ENCODE measurements at places on chromosomes 11 and 22.

DNA sequence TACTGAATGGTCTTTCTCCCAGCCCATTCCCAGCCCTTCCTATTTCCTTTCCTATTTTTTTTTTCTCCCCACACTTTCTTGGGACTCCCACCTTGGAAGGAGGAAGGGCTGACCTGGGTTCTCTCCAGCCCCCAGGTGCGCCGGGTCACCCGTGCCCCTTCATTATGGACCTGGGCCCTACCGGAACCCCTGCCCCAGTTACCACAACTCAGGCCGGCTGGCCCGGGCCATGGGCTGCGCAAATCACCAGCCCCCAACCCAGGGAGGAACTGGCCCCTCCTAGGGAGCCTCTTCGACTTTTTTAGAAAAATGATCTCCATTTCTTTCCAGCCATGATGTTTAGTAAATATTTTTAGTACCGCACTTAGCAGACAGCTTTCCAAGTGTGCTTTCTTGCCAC is 62.2 kb downstream of the MORC2 start:
- DNase-seq, result no peak

GRCh38 chr22:30823015-30823370 is 128.3 kb downstream of the OSBP2 start:
- no peak for DNase-seq

DNA sequence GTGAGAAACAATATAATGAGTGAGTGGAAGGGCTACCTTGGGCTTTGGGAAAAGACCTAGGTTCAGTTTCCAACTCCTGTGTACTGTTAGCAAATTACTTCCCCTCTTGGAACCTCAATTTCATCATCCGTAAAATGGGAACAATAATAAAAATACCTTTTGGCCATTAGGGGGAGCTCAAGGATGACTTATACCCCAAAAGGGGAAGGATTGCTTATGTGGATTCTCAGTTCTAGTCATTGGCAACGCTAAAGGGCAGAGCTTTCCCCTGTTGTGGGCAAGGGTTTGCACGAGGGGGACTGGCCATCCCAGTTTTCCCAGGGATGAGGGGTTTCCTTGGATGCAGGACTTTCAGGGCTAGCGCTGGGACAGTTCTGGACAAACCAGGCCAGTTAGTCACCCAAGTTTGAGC is 3.1 kb upstream of the COMMD9 start:
- no peak for DNase-seq

- DNase-seq, result no peak
These were observed 113.8 kb upstream of the THY1 start for GRCh38 chr11:119536801-119537200.

GRCh38 chr11:2375964-2376551 is 1.1 kb upstream of the CD81 start:
- no peak for DNase-seq

- DNase-seq, result no peak
These were observed 851 bp upstream of the GRAMD4 start for GRCh38 chr22:46619240-46619829.

DNA sequence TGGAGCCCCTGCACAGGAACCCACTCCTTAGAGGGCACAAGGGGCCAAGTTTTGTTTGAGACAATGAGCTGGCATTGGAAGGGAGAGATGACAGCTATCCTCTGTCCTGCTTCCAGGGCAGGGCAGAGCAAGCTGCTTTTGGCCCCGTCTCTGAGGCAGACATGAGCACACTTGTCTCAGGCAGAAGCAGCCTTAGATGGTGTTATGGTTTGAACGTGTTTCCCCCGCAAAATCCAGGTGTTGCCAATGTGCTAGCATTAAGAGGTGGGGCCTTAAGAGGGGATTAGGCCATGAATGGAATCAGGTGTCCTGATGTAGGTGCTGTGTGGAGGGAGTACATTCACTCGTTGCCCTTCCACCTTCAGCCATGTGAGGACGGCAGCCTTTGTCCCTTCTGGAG is 2.5 kb downstream of the TP53AIP1 start:
- DNase-seq, result no peak

DNA sequence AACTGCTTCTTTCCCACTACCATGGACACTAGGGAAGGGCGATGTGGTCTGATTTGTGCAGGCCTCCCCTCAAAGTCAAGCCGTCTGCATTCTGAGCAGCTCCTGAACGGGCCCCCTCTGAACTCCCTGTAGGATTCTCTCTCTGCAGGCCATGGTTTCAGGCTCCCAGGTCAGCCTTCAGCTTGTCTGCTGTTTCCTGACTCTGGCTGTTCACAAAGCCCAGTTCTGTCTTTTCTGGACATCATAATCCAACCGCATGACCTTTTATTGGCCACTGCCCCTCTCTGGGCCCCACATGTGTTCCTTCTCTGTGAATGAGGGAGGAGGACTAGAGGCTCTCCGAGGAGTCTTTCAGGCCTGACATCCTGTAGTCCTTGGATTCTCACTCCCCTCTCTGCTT is 161.0 kb downstream of the FEZ1 start:
- DNase-seq, result no peak

DNA sequence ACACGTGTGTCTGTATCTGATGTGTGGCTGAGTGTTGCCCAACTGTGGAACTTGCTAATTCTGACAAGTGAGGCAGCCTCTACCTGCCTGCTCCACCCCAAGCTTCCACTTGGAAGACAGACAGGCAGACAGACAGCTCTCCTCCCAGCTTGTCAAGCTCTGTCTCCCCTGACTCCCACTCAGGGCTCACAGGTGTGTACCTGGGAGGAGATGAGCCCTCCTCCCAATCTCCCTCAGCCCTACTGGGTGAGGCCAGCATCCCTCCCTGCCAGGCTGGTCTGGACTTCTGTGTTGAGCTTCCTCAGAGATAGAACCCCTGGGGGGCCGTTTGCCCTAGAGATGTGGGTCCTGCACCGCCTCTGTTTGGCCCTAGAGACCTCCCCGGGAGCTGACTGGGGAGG is 1.0 kb upstream of the CHRM1 start:
- no peak for DNase-seq

DNA sequence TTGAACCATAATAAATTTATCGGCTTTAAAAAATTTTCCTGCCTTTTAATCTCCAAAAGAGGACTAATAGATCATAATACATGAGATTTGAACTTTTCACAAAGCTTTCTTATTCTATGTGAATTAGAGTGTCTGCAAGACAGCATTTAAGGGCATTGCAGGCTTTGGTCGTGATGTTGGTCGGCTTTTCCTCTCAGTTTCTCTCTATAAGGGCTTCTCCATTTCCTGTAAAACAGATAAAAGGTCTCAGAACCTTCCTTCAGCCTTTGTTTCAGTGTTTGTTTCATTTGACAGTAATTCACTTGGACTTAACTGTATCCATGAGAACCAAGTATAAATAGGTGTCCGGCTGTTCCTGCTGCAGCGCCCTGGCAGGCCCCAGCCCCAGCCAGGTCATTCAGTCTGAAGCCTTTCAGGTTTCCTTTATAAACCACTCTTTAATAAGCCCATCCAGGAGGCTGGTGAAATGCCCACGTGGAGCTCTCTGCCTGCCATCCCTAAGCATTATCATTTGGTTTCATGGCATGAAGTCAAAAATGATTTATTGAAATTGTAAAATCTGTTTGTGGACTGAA is 37.2 kb upstream of the ADSL start:
- no peak for DNase-seq

DNA sequence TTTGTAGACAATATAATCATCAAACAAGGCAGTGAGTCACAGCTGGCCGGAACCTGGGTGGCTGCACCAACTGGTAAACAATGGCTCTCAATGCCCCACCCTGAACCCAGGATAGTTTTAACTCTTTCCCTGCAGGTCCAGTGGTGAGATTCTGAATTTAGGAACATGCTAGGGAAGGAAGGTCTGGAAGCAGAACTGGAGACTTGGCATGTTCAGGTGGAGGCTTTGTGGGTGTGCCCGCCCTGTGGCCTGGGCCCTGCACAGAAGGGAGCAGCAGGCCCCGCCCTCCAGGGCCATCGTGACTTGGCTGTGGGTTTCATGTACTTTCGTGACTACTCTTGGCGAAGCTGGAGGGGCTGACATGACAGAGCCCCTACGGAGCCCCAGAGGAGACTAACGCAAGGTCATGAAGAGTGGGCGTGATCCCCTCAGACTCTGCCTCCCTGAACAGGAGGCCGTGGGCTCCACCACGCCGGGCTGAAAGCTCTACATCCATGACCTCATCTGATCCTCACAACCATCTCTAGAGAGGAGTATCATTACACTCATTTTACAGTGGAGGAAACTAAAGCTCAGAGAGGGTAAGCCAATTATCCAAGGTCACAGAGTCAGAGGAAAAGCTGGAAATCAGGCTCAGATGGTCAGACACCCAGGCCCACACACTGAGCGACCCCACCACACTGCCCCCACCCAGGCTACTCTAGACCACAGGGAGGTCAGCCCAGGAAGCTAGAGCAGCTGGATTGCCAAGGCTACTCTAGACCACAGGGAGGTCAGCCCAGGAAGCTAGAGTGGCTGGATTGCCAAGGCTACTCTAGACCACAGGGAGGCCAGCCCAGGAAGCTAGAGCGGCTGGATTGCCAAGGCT is 27.3 kb downstream of the MAFF start:
- no peak for DNase-seq

- no peak for DNase-seq
These were observed 42.6 kb downstream of the FLRT1 start for GRCh38 chr11:64078284-64078683.

- DNase-seq, result no peak
These were observed 39.9 kb upstream of the BLID start for GRCh38 chr11:122155765-122156527.

DNA sequence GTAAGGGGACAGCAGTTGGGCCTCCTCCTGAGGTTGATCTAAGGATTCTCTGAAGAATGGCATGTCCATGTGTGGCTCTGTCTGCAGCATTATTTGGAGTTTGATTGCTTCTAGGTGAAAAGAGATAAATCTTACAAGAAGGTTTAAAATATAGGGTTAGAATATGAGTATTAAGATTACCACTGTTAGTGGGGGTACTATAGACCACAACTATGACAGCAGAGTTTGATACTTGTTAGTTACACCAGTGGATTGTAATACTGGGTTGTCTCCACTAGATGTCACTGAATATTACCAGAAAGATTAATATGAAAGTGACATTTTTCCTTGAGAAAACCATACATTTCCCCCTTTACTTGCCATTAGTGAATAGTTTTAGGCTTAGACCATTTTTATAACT is 47.9 kb downstream of the ZNF280B start:
- no peak for DNase-seq

- DNase-seq, result no peak
These were observed 44.8 kb downstream of the SPECC1L start for GRCh38 chr22:24315367-24315966.

DNA sequence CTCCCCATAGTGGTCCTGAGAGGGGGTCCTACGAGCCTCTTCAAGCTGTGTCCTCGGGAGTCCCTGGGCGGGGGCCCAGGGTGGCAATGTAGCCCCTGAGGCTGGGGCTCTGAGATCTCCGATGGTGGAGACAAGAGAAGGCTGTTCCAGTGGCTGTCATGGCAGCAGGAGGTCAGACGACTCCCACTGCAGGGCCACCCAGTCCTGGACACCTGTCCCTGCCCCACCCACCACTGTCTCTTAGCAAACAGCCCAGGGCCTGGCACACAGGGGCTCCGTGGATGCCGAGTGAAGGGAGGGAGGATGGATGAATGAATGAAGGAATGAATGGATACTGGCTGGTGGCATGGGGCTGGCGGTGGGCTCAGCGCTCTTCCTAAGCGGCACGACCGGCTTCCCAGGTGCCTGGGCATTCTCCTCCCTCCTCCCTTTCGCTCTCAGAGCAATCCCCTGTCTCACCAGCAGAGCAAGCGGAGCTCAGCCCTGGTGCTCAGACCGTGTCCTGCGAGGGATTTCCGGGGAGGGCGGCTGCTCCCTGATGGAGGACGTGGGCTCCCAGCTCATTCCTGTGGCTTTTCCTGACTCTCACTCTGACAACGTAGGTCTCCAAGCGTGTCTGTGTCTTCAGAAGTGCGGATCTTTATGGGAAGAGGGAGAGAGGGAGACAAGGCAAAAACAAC is 1272.6 kb downstream of the BRD1 start:
- DNase-seq, result no peak

GRCh38 chr11:118370774-118371173 is 11.4 kb downstream of the UBE4A start:
- no peak for DNase-seq

- DNase-seq, result no peak
These were observed 23.4 kb downstream of the CELSR1 start for GRCh38 chr22:46513908-46514550.

DNA sequence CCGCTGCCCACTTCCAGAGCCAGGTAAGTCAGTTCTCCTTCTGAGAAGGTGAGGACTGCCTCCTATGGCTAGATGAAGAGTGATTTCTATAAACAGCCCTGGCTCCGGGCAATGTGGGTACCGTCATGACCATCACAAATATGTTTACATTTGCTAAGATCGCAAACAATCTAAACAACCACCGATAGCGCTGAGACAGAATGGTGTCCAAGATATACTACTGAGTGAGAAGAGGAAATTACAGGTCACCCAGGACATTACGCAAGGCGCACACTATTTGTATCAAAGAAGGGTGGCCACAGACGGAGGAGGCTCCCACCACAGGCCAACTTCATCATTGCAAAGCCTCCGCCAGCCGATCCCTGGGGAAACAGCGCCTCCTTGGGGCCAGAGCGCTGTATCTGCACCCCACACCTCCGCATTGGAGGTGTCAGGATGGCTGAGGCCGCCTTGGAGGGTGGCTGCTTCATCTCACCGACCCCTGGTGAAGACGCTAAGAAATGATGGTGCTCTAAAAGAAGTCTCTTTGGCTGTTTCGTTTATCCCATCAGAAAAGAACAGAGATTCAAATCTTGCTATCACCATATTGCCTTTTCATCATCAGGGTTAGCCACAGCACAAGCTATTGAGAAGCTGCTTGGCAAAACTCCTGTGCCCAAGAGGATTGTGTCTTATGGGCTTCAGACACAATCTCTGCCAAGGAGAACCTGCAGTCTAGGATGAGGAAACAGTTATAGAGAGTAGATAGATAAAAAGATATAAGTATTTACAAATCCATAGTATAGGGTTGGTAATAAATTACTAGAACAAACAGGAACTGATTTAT is 12.3 kb upstream of the ASRGL1 start:
- DNase-seq, result no peak

DNA sequence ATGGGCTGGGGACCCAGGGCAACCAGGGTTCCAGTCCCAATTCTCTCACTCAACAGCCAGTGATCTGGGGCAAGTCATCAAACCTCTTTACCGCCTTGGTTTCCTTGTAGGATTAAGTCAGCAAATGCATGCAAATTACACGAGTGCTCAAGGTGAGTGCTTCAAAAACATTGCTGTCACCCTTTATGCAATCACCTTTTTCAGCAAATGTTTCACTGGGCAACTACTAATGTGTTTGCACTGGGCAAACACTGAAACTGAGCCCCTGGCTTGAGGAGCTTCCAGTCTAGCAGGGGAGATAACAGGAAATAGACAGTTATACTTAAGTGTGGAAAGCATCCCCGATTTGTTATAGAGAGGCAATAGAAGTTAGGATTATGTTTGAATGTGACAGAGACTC is 37.7 kb upstream of the DMC1 start:
- DNase-seq, result no peak

- no peak for DNase-seq
These were observed 3.2 kb upstream of the CST6 start for GRCh38 chr11:66008468-66009101.

DNA sequence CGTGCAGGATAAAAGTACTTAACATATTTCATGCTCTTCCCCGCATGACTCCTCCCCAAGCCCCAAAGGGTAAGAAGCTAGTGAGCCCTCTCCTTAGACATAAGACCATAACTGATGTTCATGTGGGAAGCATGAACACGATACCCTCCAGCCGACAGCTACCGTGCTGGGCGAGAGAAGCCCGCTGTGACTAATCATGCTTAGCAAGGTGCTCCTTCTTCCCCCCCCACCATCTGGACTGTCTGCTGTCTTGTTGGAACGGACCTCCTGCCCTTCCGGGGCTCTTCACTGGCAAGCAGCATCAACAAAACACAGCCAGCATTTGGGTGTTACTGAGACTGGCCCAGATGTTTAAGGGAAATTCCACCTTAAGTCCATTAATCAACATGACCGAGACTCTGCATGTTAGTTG is 200.6 kb downstream of the DBX1 start:
- DNase-seq, result no peak
